Activated T-cell treated with anti-CD3 and anti-CD28 coated beads for 24 hours (primary cell): ENCODE measurements at places on chromosomes 12 and 14.

- DNase-seq, result no peak
Measured at GRCh38 chr12:92442782-92443181, 260.0 kb upstream of the PLEKHG7 start.

- no peak for DNase-seq
Measured at GRCh38 chr12:50296554-50296953, 13.2 kb upstream of the LIMA1 start.

DNA sequence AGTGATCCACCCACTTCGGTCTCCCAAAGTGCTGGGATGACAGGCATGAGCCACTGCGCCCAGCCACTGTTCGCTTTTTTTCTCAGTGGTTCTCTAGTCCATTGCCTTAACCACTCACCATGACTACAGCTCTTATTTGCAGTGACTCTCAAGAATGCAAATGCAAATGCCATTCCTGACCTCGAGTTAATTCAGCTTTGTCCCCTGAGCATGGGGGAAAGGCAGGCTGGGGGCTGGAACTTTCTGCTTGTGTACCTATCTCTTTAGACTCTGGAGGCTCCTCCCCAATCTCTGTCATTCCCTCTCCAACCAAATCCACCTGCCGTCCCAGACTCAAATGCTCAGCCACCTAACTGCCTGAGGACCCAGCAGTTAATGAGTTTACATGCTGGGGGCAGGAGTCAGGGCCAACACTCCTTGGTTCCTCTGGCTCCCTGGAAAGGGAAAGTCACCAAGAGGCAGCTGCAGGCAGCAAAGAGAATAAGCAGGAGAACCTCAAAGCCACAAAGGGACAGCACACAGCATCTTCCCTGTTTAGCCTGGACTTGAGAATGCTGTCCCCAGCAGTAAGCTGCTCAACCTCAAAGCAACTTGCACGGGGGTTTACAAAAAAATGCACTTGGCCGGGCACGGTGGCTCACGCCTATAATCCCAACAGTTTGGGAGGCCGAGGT lies 5.3 kb upstream of the HNF1A start:
- no peak for DNase-seq

- DNase-seq, result no peak
Measured at GRCh38 chr12:7972734-7973456, 36.9 kb upstream of the SLC2A3 start.

- no peak for DNase-seq
Measured at GRCh38 chr14:104244221-104245011, 106.0 kb downstream of the KIF26A start.

GRCh38 chr14:71130491-71131179 lies 223.4 kb downstream of the PCNX1 start:
- no peak for DNase-seq

DNA sequence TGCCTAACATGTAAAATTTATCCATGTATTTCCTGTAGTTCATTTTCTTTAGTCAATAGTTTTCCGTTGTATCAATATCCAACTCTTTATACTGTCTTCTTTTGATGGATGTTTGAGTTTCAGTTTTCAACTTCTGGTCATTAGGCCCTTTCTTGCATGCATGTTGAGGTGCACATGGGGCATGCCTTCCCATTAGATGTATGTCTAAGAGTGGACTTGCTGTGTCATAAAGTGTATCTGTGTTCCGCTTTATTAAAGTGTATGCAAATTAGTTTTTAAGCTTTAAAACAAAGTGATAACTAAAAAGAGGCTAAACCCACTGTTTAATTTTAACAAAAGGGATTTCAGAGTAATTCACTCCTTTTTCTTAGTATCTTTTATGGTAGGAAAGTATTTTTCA lies 441.1 kb downstream of the PCNX1 start:
- DNase-seq, result no peak

GRCh38 chr14:95123891-95124579 lies 33.3 kb downstream of the DICER1 start:
- DNase-seq, result no peak

GRCh38 chr14:63745858-63746425 lies 18.1 kb upstream of the SGPP1 start:
- DNase-seq, result no peak
